ENCODE measurements at places on chromosomes 12 and 14. TPM values are rescaled to one million over a fixed set of nuclear protein-coding genes. Genes with fewer than 3 reads are reported as not detected.

Gene KRT73
- total RNA-seq, result not detected

Gene SRP54
- 49.1 TPM for total RNA-seq

Gene TAS2R42
- total RNA-seq, result not detected

Gene MYRFL
- not detected for total RNA-seq

Gene WIF1
- total RNA-seq, result not detected

Gene COX14
- total RNA-seq, result 85.2 TPM

Gene LRP1-AS
- total RNA-seq, result not detected

Gene ACRBP
- total RNA-seq, result 0.23 TPM

Gene KRT5
- total RNA-seq, result not detected

Gene LPCAT3
- total RNA-seq, result 9.6 TPM

Gene METTL3
- 48.4 TPM for total RNA-seq

Gene NOVA1
- 2.2 TPM for total RNA-seq

Gene MYBPC1
- not detected for total RNA-seq

Gene MAP1LC3B2
- total RNA-seq, result 0.15 TPM

Gene PTPN6
- 0.08 TPM for total RNA-seq

Gene PRICKLE1
- total RNA-seq, result 11.5 TPM

Gene WDR89
- 12.8 TPM for total RNA-seq

Gene RPS6KA5
- 0.59 TPM for total RNA-seq

Gene MYL2
- total RNA-seq, result not detected

All from smooth muscle cell of the coronary artery (primary cell).